ENCODE measurements at places on chromosomes 5 and 9. TPM values are rescaled to one million over a fixed set of nuclear protein-coding genes. Genes with fewer than 3 reads are reported as not detected.

Gene FRRS1L
- under 0.01 TPM for total RNA-seq

Gene AGXT2
- total RNA-seq = not detected

Gene PCDHGA1
- 0.26 TPM for total RNA-seq

Gene DHX29
- total RNA-seq = 14.8 TPM

All from dermis microvascular lymphatic vessel endothelial cell (primary cell).